ENCODE measurements at places on chromosomes 4 and X. TPM values are rescaled to one million over a fixed set of nuclear protein-coding genes. Genes with fewer than 3 reads are reported as not detected.
A peak's percentile ranks its signal among the peaks of the same experiment; 100 is the strongest.

GRCh38 chr4:10611673-10612072 is 72.9 kb downstream of the CLNK start:
- H3K4me1 ChIP-seq = no peaks in the 10 kb centered on the region
- DNase-seq = no peak
- H3K4me3 ChIP-seq = no peak overlapping the region
- no peaks in the 10 kb centered on the region for H3K36me3 ChIP-seq

DNA sequence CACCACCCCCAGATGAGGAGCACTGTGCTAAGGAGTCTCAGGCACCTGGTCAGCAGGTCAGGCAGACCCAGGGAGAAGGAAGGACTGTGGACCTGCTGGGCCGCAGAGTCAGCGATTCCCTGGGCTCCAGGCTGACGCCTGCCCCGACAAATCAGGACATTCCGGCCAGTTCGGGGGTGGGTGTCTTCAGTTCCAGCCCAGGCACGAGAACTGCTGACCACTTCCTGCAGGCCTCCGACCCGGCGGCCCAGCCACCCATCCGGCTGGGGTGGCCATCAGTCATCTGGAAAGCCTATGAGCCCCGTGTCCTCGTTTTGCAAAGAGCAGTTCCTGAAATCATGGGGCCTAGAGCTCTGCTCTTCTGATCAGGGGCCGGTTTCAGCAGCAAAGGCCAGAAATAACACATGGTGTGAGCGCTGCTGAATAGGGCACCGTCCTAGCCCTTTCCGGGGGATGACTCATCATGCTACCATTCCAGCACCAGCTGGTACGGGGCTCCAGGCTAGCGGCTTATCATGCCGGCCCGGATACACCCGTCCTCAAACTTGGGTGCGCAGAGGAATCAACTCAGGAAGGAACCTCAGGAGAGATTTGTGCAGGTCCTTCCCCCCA is 7.8 kb upstream of the SH3TC1 start:
- no peak overlapping the region for H3K4me3 ChIP-seq
- no peaks in the 10 kb centered on the region for H3K4me1 ChIP-seq
- no peak for DNase-seq

DNA sequence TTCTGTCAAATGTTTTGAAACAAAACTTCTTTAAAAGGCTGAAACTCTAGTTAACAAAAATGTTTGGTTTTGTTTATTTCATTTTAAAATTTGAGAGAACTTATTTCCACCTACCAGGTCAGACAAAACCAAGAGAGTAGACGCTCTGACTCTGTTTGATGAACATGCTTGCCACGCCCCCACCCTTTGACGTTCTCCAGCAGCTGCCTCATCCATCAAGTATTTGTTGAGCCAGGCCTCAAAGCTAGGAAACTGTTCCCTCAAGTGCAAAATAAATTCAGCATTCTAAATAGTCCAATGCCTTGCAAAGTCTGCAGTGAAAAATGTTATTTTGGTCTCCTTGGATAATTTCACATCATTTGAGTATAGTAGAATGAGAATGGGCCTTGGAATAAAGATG is 121.6 kb downstream of the GUCY2F start:
- H3K27me3 ChIP-seq = no peaks in the 10 kb centered on the region
- H3K4me1 ChIP-seq = no peaks in the 10 kb centered on the region
- H3K4me3 ChIP-seq = no peak overlapping the region
- no peaks in the 10 kb centered on the region for H3K36me3 ChIP-seq
- H3K27ac ChIP-seq = no peak overlapping the region
- no peak for DNase-seq

DNA sequence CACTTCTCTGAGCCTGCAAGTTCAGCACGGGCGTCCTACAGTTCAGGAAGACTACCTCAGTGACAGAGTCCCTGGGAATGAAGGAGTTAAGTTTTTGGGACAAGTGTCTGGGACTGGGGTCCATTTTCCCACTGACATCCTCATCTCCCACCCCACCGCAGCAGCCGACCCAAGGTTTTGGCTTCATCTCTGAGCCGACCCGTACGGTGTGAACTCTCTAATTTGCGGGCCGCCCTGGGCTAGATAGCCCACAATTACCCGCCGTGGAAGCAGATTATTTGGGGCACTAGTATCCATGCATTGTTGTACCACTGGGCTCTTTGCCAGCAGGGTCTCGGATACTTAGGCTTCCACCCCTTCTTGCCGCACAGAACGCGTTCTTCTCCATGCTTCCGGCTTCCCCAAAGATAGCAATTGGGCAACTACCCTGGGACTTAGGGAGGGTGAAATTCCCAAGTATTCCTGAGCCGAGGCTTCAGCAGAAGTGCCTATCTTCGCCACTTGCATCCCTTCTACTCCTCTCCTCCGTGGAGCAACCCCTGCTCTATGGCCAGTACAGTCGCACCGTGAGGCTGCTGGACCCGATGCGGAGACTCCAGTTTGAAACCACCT is 2.4 kb downstream of the IL1RAPL2 start:
- no peak overlapping the region for H3K27ac ChIP-seq
- DNase-seq = no peak
- H3K36me3 ChIP-seq = no peaks in the 10 kb centered on the region
- H3K4me1 ChIP-seq = no peaks in the 10 kb centered on the region
- H3K27me3 ChIP-seq = peaks cover 23% of the 10 kb centered on the region

- H3K4me3 ChIP-seq = no peak overlapping the region
- peaks cover 5% of the 10 kb centered on the region for H3K4me1 ChIP-seq
- peaks cover 11% of the 10 kb centered on the region for H3K27me3 ChIP-seq
- H3K36me3 ChIP-seq = no peaks in the 10 kb centered on the region
- H3K27ac ChIP-seq = no peak overlapping the region
- DNase-seq = peak; percentile 89
Observed at GRCh38 chr4:83639849-83640493, 104.1 kb downstream of the GPAT3 start.

- no peaks in the 10 kb centered on the region for H3K36me3 ChIP-seq
- H3K27ac ChIP-seq = no peak overlapping the region
- no peaks in the 10 kb centered on the region for H3K4me1 ChIP-seq
- DNase-seq = no peak
Observed at GRCh38 chr4:6378493-6379445, 93.6 kb downstream of the PPP2R2C start.

DNA sequence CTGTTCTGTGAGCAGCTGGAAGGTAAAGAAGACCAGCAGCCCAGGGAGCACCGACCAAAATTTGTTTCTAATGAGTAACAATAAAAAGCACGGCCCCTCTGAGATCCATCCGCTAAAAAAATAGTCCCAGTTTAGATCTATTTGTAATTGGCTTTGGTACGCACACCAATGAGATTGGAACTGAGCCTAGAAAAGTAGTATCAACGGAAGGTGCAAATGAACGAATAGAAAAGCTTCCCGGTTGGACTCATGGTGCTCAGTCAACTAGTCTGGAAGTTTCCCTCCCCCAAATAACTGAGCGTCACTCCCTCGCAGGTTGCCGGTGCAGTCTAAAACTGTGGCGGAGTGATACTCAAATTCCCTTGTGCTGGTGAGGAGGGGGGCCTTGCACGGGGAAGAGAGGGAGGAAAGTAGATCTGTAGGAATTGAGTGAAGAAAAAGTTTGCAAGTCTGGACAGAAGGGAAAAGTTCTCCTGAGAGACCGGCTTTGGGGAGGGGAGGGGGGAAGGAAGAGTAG is at the start of gene COL4A5:
Gene COL4A5, plus strand, starts transcription at position 413 of the 517 bp plus-strand sequence. CDS start 288 bp downstream, outside the sequence.
- DNase-seq = no peak
- no peaks in the 10 kb centered on the region for H3K36me3 ChIP-seq

DNA sequence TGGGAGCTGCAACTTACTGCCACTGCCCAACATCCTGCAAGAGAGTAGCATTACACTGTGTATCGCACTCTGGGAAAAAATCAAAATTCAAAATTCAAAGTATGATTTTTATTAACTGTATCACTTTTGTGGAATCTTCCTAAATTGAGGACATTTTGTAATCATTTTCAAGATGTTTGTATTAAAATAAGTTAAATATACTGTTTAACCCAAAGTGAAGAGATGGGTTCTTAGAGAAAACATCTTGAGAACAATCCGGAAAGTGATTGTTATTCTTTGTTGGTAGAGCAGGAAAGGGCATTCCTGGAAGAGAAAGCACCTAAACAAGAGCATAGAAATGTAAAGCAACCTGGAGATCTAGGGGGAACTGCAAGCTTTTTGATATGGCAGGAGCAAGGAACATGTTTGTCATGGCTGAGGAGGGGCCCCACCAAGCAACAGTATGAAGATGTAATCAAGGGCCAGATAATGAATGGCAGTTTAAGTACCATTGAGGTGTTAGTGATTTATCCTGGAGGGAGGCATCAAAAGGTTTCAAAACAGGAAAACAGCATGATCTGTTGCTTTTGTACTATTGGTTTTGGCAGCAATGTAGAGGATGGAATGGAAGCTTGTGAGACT is 14.1 kb upstream of the SEC24D start:
- H3K4me1 ChIP-seq = peaks cover 21% of the 10 kb centered on the region
- H3K27ac ChIP-seq = peak overlapping the region; percentile 94
- peaks cover 19% of the 10 kb centered on the region for H3K27me3 ChIP-seq
- peak overlapping the region; percentile 87 for H3K4me3 ChIP-seq
- no peak for DNase-seq
- peaks cover 12% of the 10 kb centered on the region for H3K36me3 ChIP-seq

DNA sequence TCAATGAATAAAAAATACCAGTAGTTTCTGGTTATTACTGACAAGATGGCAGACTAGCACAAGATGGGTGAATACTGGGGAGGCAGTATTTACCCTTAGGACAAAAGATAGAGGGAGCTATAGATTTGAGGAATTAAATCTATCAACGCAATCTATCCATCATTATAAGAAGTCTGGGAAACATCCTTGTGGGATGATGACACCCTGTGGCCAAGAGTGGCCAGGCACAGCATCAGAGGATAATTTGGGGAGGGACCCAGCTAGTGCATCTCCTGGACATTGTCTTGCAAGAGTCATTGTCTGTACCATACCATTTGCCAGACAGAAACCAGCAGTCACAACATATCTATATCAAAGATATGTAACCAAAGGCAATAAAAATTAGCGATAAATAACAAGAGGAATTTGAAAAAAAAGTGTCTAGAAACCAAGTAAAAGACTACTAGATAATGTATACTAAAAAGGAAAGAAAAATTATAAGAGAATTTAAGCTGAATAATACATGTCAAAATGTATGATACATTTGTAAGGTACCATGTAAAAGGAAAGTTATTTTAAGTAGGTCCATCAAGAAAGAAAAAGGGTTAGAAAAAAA is 22.9 kb downstream of the KCTD8 start:
- H3K4me1 ChIP-seq = no peaks in the 10 kb centered on the region
- H3K4me3 ChIP-seq = no peak overlapping the region
- H3K27me3 ChIP-seq = no peaks in the 10 kb centered on the region
- DNase-seq = no peak
- H3K27ac ChIP-seq = no peak overlapping the region
- H3K36me3 ChIP-seq = no peaks in the 10 kb centered on the region

DNA sequence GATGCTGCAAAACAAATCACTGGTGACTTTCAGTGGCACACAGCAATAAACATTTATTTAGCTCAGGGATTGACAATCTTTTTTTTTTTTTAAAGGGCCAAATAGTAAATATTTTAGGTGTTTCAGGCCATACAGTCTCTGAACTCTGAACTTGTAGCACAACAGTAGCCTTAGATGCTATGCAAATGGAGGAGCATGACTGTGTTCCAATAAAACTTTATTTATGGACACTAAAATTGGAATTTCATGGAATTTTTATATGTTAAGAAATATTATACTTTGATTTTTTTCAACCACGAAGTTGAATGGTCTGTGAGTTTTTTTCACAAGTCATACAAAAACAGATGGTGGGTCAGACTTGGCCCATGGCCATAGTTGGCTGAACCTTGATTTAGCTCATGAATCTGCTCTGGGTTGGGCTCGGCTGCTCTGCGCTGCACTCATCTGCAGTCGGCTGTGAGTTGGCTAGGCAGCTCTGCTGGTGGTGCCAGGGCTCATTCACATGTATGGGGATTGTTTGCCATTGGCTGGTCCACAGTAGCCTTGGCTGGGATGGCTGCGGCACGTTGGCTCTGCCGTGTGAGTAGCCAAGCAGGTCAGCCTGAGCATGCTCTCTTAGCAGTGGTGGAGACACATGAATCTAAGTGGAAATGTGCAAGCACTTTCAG is 231.7 kb upstream of the PGRMC2 start:
- no peak overlapping the region for H3K4me3 ChIP-seq
- DNase-seq = no peak
- no peak overlapping the region for H3K27ac ChIP-seq
- H3K27me3 ChIP-seq = no peaks in the 10 kb centered on the region

DNA sequence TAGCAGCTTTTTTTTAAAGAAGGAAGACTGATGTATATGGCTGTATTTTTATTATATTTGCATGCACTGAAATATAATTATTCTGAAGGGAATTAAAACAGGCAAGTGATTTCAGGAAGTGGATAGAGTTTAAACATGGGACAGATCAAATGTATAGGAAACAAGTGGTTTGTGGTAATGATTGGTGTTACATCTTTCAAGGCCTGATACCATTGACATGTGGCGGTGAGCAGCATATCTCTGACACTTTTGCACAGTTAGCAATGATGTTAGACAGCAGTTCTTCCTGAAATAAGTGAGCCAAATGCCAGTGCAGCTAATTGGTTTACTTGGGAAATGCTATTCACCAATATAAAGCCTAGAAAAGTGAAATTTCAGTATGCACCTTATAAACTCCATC is 272.1 kb downstream of the RPA4 start:
- H3K36me3 ChIP-seq = no peaks in the 10 kb centered on the region
- no peak overlapping the region for H3K27ac ChIP-seq
- no peak overlapping the region for H3K4me3 ChIP-seq
- DNase-seq = no peak
- no peaks in the 10 kb centered on the region for H3K27me3 ChIP-seq

DNA sequence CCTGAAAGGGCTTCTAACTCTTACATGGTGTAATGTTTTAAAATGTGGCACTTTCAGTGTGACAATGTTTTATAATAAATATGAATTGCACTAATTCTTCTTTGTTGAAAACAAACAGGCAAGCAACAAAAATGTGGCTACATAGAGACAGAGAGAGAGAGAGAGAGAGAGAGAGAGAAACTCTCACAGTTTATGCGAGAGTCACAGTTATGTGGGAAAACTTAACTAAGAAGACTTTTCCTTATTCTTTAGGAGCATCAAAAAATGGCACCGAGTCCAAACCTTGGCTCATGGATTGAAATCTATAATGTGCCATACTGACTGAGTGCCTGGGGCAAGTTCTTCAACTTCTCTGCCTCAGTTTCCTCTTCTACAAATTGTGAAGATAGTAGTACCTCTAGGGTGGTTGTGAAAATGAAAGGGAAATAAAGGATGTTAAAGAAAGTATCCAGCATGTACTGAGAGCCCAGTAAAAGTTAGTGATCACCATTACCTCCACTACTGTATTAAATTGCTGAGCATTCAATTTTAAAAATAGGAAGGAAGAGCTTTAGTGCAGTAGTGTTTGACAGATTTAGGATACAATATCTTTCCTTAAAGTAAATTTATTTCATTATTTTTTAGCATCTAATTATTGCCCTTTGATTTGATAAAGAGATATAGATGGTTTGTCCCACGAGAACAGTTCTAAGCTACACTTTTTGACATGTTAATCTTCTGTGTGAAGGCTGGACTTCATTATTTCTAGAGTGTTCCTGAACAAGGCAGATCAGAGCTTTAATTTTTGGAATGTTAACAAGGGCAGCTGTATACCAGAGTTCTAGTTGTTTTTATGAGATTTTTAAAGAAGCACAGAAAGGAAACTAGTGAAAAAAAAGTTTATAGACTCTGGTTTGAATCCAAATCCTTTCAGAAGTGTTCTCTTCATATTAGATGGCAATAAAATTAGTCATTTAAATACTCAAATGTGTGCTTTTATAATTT is 187.5 kb upstream of the ANK2 start:
- H3K27ac ChIP-seq = no peak overlapping the region
- no peak overlapping the region for H3K4me3 ChIP-seq
- H3K4me1 ChIP-seq = no peaks in the 10 kb centered on the region
- H3K36me3 ChIP-seq = no peaks in the 10 kb centered on the region

MAGEA10 gene
- total RNA-seq = not detected

STK26 gene
- 66.0 TPM for total RNA-seq

DGKK gene
- total RNA-seq = not detected

ZMAT1 gene
- 0.57 TPM for total RNA-seq

EXOC1L gene
- not detected for total RNA-seq

GALNTL6 gene
- total RNA-seq = not detected

RBM47 gene
- total RNA-seq = 13.0 TPM
